Skeletal muscle cell (primary cell): ENCODE measurements at places on chromosomes 1 and 21.

GRCh38 chr1:234647245-234647644, 37.3 kb upstream of the IRF2BP2 start:
- DNase-seq: no peak

DNA sequence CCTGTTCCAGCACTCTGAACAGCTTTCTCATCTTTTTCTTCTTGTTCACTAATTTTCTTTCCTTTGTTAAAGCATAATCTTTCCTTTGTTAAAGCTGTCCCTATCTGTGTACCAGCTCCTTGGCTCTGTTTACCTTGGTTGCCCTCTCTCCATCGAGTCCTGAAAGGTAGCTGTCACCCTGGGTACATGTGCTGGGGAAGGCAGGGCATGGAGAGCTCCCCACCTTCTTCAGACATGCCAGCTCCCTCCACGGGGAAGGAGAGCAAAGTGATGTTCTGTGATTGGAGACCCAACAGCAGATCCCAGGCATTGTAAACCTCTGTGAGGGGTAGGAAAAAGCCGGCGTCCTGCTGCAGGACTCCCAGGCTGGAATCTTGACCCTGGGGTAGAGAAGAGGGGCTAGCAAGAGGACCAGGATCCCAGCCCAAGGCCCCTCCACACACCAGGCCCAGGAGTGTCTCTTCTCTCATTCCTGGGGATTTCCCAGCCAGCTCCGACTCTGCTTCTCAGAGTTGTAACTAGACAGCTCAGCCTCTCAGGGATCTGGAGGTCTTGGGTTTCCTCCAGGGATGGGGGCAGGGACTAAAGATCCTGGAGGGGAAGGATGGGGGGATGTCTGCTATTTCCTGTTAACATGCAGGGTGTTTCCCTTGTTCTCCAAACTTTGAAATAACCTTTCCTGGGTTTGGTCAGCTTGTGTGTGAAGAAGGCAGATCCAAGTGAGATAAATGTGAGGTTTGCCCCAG, 34.4 kb downstream of the TMCC2 start:
- no peak for DNase-seq

GRCh38 chr1:47688461-47689296, 250.8 kb downstream of the FOXD2 start:
- DNase-seq: no peak

DNA sequence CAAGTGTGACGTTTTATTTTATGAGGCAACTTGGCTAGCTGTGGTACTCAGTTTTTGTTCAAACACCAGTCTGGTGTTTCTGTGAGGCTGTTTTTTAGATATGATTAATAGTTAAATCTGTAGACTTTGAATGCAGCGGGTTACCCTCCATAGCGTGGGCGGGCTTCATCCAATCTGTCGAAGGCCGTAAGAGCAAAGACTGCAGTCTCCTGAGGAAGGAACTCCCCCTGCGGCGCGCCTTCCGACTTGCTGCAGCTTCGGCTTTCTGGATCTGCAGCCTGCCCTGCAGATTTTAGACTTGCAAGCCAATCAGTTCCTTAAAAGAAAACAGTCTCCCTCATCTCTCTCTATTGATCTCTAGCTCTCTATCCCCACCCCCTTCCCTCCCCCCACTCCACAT, 4.2 kb upstream of the ZNF496 start:
- DNase-seq: no peak

GRCh38 chr1:116376729-116377086, 3.7 kb downstream of the ATP1A1 start:
- no peak for DNase-seq

GRCh38 chr1:244231572-244232315, 180.7 kb downstream of the ZBTB18 start:
- peak; percentile 45 for DNase-seq

GRCh38 chr1:51088474-51088873, 13.6 kb upstream of the C1orf185 start:
- DNase-seq: no peak

DNA sequence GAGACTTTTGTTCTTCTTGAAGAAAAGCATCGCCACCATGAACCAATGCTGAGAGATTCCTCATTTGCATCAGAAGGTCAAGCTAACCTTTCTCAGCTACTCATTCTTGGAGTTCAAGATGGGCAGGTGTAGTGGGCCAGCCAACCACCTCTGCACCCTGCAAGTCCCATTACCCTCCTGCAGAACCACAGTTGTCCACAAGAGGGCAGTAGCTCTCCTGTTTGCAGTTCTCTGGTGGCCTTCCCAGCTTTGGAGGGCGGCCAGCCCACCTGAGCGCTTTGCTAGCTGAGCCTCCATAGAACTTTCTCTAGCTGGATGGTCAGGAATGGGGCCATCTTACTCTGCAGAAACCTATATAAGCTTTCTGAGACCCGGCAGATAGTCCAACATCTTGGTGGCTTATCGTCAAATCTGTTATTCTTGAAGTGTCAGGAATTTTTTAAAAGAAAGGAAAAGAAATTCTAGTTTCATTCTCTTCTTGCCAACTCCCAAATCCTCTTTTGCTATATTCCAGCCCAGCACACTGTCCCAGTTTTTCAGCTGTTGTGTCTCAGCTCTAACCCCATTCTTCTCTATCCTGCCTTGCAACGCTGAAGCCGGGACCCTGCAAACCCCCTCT, 11.0 kb upstream of the LMX1A start:
- DNase-seq: peak; percentile 22

DNA sequence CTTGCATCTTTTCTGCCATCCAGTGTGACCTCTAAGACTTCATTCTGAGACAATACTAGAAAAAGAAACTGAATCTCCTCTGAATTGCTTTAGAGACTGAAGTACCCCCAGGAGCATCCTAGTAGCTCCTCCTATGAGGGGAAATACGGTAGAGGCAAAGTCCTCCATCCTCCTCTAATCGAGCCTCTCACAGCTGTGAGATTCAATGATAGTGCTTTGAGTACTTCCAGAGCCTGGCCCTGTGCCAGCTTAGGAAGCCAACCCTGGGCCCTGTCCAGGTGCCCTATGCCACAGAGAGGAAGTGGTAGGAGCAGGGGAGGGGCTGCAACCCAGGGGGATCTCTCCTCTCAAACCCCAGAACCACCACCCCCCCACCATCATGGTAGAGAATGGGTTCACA, 10.7 kb downstream of the RORC start:
- DNase-seq: no peak

- peak; percentile 43 for DNase-seq
These were observed 13.5 kb upstream of the SLC19A1 start for GRCh38 chr21:45555557-45556301.

DNA sequence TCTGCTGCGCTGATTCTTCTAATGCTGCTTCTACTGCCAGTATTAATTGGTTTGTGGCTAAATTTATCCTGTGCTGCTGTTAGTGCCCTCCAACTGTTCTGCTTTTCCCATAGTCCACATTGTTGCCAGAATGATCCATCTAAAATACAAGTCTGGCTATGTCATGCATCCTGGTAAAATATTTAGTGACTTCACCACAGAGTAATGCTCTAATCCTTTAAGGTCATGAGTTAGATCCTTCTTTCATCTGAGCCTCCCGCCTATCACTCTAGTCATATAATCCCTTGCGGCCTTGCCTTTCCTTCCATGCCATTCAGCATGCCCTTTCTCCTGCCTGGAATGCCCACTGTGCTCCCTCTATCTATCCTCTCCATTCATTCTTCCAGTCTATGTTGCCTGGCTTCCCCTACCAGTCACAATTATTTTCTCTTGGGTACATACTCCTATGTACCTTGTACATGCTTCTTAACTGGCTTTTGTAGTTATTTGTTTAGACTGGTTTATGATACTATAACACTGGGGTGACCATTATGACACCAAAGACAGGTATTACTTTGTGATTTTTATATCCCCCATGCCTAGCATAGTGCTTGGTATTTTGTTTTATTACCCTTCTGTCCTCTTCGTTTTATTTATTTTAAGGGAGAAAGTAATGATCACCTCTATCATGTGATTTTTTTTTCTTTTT, 144.0 kb downstream of the MAGI3 start:
- peak; percentile 53 for DNase-seq

DNA sequence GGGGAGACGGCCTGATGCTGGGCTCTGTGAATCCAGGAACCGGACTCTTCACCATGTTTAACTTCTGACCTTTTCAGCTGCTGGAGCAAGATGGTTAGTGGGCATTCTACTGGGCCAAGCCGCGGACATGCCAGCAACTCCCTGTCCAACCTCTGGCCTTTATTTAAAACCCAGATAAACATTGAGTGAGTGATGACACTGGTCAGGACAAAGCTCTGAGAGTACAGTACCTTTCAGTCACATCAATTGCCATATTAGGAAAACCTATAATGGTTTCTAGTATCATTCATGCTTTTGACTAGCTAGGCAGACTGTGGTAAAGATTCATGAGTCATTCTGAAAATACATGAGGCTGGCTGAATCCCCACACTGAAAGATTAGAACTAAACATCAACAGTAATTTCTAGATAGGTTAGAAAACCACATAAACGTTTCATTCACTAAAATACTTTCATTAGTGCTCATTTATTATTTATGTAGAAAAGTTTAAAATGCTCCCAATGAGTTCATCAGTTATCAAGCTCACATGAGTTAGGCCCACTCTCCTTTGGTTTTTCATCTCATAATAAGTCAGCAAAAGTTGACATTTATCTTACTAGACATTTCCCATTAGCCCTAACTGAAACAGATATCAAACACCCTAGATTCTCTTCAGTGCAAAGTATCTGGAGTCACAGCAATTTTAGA, 7.1 kb upstream of the ACTA1 start:
- peak; percentile 31 for DNase-seq

- no peak for DNase-seq
These were observed 6.5 kb downstream of the CAPN9 start for GRCh38 chr1:230753586-230754251.

DNA sequence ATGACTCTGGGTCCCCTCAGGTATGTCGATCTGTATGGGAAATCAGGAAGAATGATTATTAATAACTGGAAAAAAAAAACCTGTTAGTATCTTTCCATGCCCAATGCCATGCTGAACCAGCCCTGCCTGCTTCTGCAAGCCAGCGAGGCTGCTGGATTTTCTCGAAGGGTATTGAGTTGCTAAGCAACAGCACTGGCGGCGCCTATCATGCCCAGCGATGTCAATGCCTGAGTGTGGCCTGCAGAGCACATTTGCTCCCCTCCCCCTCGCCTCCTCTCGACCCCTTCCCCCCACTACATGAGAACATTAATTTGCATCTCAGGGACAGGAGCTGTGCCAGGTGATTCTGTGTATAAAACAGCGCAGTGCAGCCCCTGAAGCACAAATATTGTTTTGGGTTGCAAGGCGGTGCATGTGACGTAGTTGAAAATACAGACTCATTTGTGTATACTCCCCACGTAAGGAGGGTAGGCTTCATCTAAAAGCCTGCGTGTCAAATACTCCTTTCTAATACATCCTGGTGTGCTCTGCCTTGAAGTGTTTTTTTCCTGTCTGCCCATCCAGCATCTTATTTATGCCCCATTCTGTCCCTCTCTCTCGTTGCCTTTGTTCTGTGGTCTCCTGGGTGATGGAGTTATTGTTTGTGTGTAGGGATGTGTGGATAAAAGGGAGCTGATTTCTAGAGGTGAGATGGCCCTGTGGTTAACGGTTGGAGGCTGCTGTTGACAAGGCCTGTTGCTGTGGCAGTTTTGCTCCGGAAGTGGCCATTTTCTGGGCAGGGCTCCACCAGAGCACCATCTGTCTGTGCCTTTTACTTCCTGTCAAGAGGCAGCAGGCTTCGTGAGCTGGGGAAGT, 32.7 kb upstream of the ATP5PO start:
- no peak for DNase-seq

DNA sequence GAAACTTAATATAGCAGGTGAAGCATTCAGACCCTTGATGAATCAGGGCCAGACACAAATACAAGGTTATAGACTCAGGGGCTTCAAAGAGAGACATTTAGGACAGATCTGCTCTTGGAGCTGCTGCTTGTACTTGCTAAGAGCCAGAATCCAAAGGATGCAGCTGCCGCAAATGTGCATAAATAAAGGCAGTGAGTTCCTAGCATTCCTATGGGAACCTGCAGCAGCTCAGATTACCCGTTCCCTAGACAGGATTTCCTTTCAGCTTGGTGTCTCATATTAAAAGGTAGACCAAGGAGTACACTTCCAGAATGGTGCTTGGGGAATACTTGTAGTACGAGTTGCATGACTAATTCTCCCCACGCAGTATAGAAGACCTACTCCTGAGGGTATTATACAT, 9.7 kb upstream of the LRRC53 start:
- peak; percentile 2 for DNase-seq

GRCh38 chr1:87330885-87331364, 2.2 kb downstream of the LMO4 start:
- DNase-seq: no peak

GRCh38 chr1:206892351-206892984, 4.8 kb upstream of the IL24 start:
- DNase-seq: peak; percentile 54

GRCh38 chr1:67405473-67406245, 24.5 kb downstream of the SERBP1 start:
- no peak for DNase-seq

GRCh38 chr1:76481672-76482071, 385.6 kb upstream of the ST6GALNAC5 start:
- DNase-seq: no peak

DNA sequence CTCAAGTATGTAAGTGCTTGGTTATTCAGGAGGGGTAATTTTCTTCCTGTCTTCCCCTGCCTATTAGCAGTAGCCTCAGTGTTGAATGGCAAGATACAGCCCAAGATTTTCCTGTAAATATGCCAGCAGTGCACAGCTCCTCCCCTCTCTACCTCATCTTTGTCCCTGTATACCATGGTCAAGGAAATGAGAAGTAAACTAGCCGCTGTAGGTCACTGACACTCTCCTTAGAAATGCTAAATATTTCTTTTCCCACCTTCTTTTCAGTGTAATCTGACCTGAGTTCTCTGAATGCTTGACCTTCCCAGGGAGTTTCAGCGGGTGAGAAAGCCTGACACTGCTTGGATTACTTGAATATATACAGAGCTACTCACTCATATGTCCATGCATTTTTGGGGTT, 84.1 kb upstream of the ZNF326 start:
- DNase-seq: peak; percentile 67

DNA sequence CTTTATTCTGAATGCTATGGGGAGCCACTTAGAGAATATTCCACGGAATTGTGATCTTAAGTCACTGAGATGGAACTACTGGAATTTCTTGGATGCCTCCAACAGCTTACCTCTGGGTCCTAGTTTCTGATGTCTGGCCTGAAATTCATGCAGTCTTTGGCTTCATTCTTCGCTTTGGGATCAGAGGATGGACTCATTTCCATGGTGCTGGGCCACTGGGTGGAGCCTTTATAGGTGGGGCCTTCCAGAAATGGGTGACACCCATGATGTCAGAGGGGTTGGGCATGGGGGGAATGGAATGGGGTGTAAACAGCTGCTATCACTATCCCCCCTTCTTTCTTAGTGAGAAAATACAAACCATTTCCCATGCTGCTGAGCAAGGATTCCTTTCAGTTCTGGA, 73.7 kb upstream of the FGGY start:
- no peak for DNase-seq

DNA sequence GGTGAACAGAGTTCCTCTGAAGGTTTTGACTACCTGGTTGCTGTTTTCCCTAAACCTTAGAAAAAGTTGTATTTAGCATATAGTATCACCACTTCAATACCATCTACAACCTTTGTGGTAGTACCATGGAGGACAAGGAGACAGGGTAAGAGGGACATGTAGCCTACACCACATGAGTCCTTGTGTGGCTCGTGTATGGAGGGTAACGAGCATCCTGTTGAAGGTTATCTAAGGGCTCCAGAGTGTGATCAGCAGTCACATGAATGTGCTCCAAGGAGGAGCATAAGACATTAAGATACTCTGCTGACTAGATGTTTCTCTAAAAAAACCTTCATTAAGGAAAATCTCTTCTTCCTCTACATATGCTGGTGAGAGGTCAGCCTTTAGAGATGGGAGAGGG, 67.3 kb downstream of the VCAM1 start:
- DNase-seq: no peak
